Activated T-helper 1 cell treated with anti-CD3 and anti-CD28 coated beads, Interleukin-12 subunit alpha, Interleukin-12 subunit beta, Interleukin-2, Interleukin-4 antibody, amounts not matched to agents 30 ng/mL and 10 ng/mL and 1 ng/mL, durations not matched to agents 14 hours and 24 hours and 36 hours (primary cell): ENCODE measurements at places on chromosomes 5 and 9. TPM values are rescaled to one million over a fixed set of nuclear protein-coding genes. Genes with fewer than 3 reads are reported as not detected.

GRCh38 chr5:88823201-88823600, 59.8 kb downstream of the MEF2C start:
- DNase-seq, result no peak

DNA sequence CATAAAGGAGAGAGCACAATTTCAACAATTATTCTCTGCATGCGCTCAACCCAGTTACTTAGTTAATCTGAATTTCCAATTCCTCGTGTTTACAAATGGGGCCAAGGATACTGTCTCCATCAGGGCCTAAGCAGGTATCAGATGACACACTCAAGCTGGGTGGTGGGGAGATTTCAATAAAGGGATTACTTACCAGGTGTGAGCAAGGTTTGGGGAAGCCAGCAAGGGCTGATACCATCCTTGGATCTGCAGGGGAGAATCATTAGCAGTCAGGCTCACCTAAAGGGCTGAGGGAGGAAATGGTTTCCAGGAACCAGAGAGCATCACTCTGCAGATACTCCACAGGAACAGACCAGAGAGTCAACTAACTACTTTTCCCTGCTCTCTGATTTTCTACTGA, 487.1 kb downstream of the NTRK2 start:
- DNase-seq, result no peak

DNA sequence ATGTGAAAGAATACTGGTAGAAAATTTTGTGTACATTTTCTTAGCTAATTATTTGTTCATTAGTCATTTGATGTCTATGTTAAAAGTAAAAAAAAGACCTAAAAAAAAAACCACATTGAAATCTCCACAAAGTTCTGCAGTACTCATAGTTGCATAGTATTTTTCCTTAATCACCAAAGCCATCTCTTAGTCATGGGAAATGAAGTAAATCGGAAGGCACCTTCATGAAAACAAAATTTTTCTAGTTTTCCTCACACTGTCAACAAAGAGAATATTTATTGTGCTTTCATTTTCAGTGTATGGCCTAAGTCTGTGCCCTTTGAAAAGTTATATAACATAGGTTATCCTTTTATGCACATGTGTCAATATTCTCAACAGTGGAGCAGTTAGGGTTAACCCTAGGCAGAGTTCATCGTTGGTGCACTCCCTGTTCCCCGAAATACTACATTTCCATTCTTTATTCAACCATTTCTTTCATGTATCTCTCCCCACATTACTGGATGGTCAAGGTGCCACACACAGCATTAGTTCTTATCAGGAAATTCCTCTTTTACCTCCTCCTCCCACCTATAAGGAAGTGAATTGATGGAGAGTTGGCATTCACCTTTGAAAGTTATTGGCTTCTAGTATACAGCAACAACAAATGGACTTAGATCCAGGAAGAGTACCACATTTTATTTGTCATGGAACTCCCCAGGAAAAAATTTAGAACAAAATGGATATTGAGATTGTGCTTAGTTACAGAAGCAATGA, 93.1 kb downstream of the NUDT12 start:
- no peak for DNase-seq

- DNase-seq, result no peak
Observed at GRCh38 chr5:143308731-143309130, 94.8 kb downstream of the NR3C1 start.

GRCh38 chr9:92983984-92984589, 36.8 kb downstream of the FGD3 start:
- no peak for DNase-seq

DNA sequence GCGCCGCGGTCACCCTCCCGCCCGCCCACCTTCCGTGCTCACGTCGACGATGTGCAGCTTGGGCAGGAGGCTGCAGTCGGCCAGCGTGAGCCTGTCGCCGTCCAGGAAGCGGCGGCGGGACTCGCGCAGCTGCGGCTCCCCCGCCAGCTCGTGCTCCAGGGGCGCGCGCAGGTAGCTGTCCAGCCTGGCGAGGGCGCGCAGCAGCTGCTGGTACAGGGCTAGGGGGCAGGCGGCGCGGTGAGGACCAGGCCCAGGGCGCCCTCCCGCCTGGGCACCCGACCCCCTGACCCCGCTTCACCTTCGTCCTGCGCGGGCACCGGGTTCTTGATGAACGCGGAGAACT, 1.5 kb downstream of the CLIC3 start:
- no peak for DNase-seq

DNA sequence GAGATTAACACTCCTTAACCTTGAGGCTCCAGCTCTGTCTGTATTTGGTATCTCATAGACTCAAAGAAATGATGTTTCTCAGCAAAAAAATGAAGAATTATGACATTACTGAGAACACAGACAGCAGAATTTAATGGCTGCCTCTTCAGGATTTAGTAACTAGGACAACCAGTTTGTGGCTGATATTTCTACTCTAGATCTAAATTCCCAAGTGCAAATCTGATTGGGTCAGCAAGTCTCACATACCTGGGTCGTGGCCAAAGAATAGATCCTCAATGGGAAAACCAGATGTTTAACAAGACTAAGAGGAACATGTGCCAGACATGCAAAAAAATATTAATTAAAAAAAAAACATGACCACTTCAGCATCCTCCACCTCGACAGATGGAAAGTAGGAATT, 608.9 kb downstream of the DTWD2 start:
- DNase-seq, result no peak

- no peak for DNase-seq
Observed at GRCh38 chr5:87900419-87900818, 368.2 kb downstream of the TMEM161B start.

GRCh38 chr5:125487231-125487630, 740.8 kb upstream of the ZNF608 start:
- no peak for DNase-seq

- DNase-seq, result no peak
Observed at GRCh38 chr9:73916016-73916673, 581.0 kb upstream of the RORB start.

GRCh38 chr5:173330338-173331206, 2.4 kb upstream of the STC2 start:
- no peak for DNase-seq

DNA sequence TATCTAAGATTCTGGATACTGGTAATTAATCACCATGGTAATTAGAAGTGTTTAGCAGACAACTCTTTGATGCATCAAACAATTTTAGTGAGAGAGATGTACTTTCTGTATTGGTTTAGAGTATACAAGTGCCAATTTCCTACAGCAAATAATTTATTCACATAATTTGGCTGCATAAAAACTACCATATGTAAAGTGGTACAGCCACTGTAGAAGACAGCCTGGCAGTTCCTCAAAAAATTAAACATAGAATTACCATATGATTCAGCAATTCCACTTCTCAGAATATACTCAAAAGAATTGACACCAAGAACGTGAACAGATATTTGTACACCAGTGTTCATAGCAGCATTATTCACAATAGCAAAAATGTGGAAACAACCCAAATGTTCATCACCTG, 36.2 kb downstream of the PHAX start:
- no peak for DNase-seq

DNA sequence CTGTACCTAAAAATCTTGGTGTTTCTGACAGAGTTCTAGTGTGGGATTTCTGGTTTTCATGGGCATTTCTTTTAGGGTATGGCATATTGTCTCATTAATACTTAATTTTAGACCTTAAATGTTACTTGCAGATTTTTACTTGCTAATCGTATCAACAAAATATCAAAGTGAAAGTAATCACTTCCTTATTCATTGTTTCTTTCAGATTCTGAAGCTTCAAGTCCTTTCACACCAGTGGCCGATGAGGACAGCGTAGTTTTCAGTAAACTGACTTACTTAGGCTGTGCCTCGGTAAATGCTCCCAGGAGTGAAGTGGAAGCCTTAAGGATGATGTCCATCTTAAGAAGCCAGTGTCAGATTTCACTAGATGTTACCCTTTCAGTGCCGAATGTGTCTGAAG, 45.2 kb downstream of the RABGAP1 start:
- no peak for DNase-seq

GRCh38 chr9:28120184-28120583, 546.9 kb upstream of the C9orf72 start:
- no peak for DNase-seq

DNA sequence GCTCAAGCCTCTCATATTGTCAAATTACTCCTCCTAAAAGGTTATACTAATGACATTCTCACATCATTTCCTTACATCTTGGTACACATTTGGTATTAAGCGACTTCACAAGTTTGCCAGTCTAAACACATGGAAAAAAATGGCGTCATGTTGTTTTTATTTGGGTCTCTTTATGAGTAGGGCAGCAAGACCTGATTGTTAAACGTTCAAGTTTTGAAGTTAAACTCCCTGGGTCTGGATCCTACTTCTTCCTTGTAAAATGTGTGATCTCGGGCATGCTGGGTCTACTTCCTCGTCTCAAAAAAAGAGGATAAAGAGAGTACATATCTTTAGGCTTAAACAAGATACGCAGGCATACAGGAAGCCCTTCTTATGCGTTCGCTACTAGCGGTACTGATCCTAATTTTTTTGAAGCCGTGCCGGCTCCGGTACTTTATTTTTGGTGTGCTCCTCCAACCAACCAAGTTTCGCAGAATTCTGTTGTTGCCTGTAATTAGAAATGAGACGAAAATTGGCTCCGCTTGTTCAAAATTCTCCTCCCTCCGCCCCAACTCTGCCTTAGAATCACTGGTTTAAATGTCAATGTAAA, 596 bp upstream of the CDC37L1 start:
- DNase-seq, result no peak

GRCh38 chr5:92777421-92777820, 803.6 kb downstream of the NR2F1-AS1 start:
- DNase-seq, result no peak

- DNase-seq, result no peak
Observed at GRCh38 chr9:91417602-91418214, 5.9 kb downstream of the NFIL3 start.

- no peak for DNase-seq
Observed at GRCh38 chr5:127840198-127840524, 137.0 kb downstream of the CCDC192 start.

DNA sequence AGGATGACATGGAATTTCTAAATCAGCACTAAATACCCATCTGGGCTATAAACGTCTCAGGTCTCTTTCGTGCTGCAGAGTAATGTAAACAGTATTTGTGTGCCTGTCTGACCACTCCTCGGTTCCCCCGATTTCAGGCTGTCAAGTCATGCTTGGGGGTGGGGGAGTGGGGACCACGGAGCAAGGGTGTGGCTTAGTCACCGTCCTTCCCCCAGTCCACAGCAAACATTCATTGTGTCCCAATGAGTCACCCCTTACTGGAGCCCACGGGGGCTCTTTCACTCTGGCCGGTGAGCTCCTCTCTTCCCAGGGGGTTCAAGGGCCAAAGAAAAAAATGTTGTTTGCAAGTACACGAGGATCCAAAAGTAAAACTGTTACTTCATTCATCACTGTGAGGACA, 72.4 kb upstream of the ICE1 start:
- no peak for DNase-seq

DNA sequence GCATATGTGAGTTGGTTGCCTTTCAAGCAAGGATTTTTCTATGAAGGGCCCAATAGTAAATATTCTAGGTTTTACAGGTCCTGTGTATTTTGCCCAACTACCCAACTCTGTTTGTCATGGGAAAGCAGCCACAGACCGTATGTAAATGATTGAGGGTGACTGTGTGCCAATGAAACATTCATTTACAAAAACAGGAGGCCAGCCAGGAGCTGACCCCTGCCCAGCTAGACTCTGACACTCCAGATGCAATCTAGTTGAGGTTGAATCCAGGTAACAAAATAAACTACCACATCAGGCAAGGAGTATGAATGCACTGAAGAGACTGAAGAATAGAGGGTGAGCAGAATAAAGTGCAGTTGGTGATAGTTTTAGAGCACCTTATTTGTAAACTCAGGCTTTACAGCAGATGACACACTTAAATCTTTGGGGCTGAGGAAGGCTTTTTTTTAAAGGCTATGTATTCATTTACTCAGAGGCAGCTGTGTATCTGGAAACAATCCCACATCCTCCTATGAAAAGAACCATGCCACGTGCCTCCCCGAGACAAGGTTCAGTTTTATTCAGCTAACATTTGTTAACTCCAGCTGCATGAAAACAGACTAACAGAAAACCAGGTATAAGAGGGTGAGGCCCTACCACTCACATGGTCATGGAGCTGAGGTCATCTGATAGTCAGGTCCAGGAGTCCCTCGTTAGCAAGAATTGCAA, 60.7 kb downstream of the SLC1A1 start:
- no peak for DNase-seq

DNA sequence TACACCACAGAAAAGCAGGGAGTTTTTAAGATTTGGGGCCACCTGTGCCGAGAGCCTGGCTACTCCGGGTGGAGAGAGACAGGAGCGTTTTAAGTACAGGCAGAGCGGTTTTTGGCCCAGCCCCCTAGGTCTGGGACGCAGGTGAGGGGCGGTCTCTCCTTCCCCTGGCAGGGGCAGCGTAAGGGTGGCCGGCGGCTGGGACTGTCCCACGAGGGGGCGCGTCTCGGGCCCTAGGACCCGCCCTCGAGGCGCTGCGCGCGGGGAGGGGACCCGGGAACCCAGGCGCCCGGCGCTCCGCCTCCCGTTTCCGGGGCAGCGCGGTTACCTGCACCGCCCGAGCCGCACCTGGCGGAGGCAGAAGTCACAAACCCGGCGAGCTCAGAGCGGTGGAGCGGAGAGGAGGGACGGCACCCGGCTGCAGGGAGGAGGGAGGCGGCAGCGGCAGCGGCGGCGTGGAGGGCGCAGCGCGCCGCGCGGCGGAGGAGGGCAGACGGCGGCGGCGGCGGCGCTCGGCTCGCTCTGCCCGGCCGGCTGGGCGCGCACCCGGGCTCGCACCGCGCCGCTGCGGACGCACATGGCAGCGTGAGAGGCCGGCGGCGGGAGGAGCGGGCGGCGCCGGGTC, at the start of gene WWC1:
Gene WWC1, plus strand, starts transcription at position 304 of the 622 bp plus-strand sequence. CDS start 508 bp downstream, outside the sequence.
- DNase-seq, result peak; percentile 19

DNA sequence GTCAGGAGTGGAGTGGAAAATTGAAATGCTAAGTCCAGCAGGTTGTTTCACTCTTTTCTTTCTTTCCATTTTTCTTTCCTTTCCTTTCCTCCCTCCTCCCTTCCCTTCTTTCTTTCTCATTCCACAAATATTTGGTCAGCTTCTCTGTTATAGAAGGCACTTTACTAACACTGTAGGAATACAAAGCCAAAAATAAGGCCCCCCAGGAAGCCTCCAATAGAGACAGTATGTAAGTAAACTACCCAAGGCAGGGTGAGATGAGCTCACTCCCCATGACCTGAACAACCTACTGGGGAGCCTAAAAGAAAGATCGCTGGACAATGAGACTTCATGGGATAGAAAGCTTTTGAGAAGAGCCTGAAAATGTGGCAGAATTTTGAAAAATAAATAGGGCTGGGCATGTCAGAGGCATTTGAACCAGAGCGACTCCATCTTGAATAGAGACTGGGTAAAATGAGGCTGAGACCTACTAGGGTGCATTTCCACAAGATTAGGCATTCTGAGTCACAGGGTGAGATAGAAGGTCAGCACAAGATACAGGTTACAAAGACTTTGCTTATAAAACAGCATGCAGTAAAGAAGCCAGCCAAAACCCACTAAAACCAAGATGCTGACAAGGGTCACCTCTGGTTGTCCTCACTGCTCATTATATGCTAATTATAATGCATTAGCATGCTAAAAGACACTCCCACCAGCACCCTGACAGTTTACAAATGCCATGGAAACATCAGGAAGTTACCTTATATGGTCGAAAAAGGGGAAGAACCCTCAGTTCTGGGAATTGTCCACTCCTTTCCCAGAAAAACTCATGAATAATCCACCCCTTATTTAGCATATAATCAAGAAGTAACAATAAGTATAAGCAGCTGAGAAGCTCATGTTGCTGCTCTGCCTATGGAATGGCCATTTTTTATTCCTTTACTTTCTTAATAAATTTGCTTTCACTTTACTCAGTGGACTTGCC, 158.9 kb upstream of the EGFLAM start:
- DNase-seq, result no peak

Gene TAF9
- total RNA-seq, result 60.0 and 65.0 TPM in 2 replicates

Gene SLC6A7
- total RNA-seq, result not detected in 2 replicates

Gene PRR7
- 10.3 and 11.2 TPM in 2 replicates for total RNA-seq

Gene TICAM2
- 0.59 and 1.1 TPM in 2 replicates for total RNA-seq

Gene TMEM215
- total RNA-seq, result not detected in 2 replicates
